Stimulated activated CD4-positive, alpha-beta T cell treated with anti-CD3 and anti-CD28 coated beads, Interleukin-4, amount 100 ng/mL, for 24 hours (primary cell): ENCODE measurements at places on chromosomes 2 and 18.
A peak's percentile ranks its signal among the peaks of the same experiment; 100 is the strongest.

GRCh38 chr2:61338447-61338846 lies 132.4 kb downstream of the USP34 start:
- no peak for DNase-seq

- DNase-seq, result no peak
Measured at GRCh38 chr2:151161821-151162551, 99.7 kb downstream of the RBM43 start.

GRCh38 chr18:77970814-77971213 lies 721.2 kb downstream of the GALR1 start:
- DNase-seq, result no peak

DNA sequence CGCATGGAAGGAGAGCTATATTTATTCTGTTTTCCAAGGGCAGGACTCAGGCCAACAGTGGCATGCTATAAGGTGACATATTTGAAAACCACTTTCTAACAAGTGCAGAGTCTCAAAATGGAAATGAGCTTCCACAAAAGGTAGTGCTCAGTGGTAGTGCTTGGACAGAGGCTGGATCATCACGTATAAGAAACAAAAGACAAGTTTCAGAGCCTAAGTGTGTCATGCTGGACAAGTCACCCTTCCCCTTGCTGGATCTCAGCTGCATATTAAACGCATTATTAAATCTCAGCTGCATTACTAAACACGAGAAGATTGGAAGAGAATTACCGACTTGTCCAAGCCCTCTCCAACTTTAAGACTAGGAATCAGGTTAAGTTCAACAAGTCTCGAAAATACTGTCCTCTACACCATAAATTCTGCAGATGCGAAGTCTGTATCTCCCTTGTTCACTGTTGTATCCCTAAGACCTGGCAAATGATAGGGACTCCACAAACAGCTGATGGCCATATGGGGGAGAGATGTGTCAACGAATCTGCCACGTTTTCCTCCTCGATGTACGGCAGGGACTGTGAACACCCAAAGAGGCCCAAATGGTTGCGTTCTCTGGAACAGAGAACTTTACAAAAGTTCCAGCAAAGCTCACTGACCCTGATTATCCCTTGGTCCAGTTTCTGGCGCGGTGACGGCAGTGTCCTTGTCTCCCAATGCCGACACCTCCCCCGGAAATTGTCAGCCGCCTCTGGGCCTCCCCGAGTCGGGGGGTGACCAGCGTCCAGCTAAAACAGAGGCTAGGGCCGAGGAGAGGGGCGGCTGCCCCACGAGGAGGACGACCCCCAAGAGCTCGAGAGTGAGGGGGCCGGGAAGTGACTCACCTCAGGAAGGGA lies 611 bp downstream of the NOL10 start:
- peak; percentile 13 for DNase-seq
